Left cardiac atrium (tissue), 4 donors: ENCODE measurements at places on chromosomes 12 and 14. TPM values are rescaled to one million over a fixed set of nuclear protein-coding genes. Genes with fewer than 3 reads are reported as not detected.

TAS2R9 gene
- total RNA-seq, result not detected

CRACR2A gene
- 10.1 TPM for total RNA-seq

PPP1R12A gene
- 55.4 TPM for total RNA-seq

CMAS gene
- total RNA-seq, result 48.0 TPM

RDH16 gene
- total RNA-seq, result 0.29 TPM

BMP4 gene
- total RNA-seq, result 12.5 TPM

KRT6A gene
- 0.24 TPM for total RNA-seq

SAMD15 gene
- total RNA-seq, result not detected

CIROP gene
- total RNA-seq, result not detected

ABHD4 gene
- total RNA-seq, result 20.1 TPM

DNA sequence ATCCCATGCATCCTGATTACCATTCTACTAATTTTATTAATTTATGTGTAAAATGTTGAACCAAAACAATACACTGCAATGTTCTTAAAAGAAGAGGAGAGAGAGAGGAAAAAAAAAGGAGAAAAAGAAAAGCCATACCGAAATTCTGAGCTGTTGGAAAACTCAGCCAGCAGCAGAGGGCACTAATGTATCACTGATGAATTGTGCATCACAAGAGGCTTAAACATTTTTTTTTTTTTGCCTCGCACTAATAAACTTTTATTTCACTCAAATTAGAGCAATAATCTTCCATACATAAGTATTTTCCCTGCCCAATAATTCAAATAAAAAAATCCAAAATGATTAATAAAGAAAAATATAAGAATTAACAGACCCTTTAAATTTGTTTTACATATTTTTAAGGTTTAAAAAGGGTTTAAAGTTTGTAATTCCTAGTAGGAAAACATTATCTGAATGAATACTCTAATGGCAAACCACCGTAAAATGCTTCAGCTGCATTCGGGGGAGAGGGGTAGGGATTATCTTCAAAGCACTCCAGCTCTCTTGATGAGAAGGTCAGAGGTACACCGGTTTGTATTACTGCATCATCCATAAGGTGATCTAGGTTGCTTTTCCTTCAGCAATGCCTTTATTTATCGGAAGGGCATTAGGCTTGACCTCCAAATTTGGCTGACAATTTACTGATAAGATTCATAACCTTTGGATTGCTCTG lies 41.9 kb downstream of the ATP23 start:
- DNase-seq, result peak; percentile 34

DNA sequence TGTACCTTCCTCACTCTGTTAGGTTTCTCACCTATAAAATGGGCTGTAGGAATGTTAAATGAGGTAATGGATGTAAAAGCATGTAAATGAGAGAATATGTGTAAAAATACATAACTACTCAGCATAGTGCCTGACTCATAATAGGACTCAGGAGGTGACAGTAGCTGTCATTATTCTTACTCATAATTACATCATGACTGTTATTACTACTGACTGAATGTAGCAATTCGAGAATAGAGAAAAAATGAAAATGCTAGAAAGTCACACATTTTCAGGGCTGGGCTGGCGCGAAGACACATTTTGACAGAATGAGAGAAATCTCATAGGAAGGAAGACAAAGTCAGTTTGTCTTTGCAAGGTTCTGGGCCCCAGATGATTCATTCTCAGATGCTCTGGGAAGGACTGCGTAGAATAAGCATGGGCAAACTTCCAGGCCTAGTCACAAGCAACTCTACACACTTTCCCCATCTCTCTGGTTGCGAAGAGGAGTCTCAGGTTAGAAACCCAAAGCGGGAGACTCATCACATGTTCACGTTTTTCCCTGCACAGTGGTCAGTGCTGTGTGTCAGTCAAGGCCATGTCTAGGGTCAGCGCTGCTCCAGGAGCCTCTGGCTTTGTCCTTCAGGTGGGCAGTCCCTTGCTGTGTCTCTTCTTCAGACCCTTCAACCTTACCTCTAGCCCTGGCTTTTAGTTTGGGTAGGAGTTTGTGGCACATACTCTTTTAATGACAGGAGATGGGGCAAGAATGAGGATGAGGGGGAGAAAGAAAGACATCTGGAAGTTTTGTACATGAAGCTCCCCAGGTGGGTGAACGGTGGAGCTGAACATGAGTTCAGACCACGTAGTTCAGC lies 8.4 kb downstream of the GPRC5A start:
- DNase-seq, result peak; percentile 40

GRCh38 chr12:5904441-5904840 lies 40.6 kb downstream of the ANO2 start:
- no peak for DNase-seq

DNA sequence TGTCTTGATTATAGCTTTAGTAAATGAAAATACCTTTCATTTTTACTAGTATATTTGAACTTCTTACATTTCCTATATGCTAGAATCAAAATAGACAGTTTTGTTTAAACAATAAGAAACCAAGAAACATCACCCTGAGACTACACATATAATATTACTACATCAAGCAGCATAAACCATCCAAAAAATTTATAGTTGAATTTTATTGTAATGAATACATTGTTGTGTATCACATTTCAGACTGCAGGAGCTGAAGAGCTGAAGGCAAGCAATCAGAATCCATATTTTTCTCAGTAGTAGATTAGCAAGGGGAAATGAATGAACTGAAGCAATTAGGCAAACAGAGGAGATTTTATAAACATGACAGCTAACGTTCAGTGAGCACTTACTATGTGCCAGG lies 379.2 kb downstream of the BTG1 start:
- DNase-seq, result no peak

GRCh38 chr14:67863223-67863622 lies 43.6 kb downstream of the RAD51B start:
- no peak for DNase-seq

DNA sequence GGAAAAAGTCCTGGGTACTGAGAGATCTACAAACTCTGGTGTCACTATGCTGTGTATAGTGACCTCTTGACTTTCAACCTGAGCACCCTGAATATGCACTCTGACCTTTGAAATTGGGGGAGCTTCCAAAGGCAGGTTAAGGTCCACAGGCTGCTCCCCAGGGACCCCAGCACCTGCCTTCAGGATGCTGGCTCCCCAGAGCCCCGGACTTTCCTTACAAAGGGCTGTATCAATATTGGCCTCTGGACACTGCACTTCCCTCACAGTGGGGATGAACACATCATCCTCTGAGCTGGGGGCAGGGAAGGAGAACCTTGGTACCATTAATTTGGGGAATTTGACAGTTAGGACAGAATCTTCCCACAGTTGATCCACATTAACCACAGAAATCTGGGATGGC lies 14.3 kb downstream of the PLD4 start:
- DNase-seq, result peak; percentile 5

GRCh38 chr12:4564818-4565217 lies 2.8 kb downstream of the DYRK4 start:
- no peak for DNase-seq

- DNase-seq, result no peak
Measured at GRCh38 chr12:24845615-24846014, 103.3 kb downstream of the BCAT1 start.

- no peak for DNase-seq
Measured at GRCh38 chr14:24908592-24909236, 141.2 kb downstream of the STXBP6 start.

DNA sequence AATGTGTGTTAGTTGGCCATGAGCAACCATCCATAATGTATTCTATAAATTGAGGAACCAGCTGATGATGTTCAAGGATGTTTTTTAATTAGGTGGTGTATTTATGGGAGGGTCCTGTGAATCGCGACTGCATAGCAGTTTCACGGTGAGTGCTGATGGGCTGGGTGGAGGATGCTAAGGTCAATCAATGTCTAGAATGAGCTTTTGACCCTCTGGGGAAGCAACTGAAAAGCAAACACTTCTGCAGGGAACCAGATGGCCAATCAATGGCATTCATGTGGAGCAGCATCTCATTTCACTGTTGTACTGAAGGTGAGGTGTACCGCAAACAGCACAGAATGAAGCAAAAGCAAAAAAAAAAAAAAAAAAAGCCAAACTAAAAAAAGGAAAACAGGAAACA lies 676.1 kb upstream of the TMEM132C start:
- no peak for DNase-seq

GRCh38 chr14:56891226-56891625 lies 80.9 kb upstream of the OTX2 start:
- no peak for DNase-seq

DNA sequence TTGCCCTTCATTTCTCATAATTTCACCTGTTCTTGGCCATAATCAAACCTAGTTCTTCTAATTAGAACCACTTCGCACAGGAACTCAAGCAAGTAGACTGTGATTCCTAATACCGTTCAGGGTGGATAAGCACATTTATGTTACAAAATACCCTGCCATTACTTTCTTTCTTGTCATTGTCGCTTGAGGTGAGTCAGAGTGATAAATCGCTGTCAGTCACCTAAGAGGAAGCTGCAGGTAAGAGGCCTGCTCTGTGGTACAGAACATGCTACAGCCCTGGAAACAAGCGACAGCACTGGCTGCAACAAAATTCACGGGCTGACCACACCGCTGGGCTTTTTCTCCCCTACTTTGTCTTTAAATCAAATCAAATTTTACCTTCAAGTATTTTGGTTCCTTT lies 218.2 kb downstream of the ANO6 start:
- no peak for DNase-seq

- DNase-seq, result no peak
Measured at GRCh38 chr14:54867011-54867410, 35.6 kb downstream of the GCH1 start.

- DNase-seq, result peak; percentile 56
Measured at GRCh38 chr12:13000616-13000924, 505 bp upstream of the HEBP1 start.

DNA sequence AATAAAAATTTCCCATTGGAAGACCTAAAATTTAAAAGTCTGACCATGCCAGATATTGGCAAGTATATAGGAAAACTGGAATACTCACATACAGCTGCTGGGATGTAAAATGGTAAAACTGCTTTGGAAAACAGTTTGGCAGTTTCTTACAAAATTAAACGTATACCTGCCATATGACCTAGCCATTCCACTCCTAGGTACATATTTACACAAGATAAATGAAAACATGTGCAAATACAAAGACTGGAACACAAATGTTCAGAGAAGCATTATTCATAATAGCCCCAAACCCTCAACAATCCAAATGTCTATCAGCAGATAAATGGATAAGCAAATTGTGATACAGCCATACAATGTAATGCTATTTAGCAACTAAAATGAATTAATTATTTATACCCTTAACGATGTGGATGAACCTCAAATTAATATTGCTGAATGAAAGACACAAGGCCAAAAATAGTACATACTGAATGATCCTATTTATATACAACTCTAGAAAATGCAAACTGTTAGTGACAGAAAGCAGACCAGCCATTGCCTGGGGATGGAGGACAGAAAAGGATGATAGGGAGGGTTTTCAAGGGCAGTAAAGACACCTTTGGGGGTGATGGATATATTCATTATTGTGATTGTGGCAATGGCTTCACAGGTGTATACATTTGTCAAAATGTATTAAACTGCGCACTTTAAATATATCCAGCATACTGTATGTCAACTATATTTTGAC lies 21.3 kb upstream of the TCP11L2 start:
- no peak for DNase-seq

DNA sequence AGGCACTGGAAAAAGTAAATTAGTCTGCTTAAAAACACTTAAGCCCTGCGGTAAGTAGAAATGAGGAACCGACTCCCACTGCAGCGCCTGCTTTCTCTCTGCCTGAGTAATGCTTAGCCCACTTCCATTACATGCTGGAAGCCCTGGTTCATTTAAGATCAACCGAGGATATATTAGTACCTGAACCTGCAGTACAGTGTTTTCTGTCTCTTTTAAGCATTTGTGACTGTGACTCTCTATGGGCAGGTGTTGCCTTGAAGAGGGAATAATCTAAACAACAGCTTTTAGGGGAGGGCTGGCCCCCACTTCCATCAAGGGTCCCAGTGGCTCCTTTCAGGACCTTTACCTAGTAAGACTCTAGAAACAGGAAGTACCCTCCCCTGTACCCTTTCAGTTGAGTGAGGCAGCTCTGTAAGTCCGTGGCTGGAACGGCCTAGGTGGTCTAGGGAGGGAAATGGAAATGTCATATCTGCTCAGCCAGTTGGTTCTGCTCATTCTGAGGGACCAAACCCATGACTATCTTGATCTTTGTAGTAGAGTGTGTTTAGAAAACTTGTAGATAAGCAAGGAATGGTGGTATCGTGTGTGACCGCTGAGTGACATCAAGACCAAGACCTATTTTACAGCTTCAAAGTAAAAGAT lies 56.2 kb downstream of the FNTB start:
- DNase-seq, result no peak

DNA sequence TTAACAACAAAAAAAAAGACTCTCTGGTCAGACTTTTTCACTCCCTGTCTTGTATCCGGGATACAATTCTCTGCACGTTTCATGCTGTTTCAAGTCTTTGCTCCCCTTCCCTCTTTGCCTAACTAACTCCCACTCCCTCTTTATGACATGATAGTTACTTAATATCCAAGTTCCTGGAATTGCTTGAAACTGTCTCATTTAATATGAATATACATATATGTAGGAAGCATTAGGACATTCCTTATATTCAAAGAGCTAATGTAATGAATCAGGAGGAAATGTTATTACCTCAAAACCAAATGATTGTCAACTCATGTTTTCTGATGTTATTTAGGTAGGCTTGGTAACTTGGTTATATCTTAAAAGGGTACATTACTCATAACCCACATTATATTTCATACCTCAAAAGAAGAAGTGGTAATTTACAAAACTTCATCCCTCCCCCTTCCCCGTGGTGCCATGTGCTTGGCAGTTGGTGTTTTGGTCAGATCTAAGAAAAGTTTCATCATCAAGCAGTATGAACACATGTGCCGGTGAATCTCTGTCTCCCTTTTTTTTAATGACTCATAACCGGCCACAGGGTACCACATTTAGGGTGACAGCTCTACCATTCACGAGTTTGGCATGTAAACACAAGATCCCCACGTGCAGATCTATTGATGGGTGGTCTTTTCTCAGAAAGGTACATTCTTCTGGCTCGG lies 56.5 kb downstream of the HCAR2 start:
- no peak for DNase-seq

DNA sequence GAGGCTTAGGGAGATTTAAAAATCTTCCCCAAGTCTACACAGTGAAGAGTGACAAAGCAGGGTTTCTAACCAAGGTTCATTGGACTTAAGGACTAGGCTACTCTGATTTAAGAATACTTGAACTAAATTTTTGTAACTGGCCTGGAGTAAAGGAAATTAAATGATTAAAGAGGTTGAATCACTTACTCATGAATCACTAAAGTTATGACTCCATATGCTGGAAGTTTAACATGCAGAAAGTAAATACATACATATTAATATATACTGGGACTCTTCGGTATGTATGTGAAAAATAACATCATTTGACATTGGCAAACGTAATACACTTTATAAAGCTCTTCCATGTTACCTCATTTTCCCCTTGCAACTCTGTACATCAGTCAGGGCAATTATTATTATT lies 322.9 kb downstream of the KCNH5 start:
- DNase-seq, result no peak
